ENCODE measurements at places on chromosomes 7 and 10.
A peak's percentile ranks its signal among the peaks of the same experiment; 100 is the strongest.

GRCh38 chr7:47942132-47942531 lies 6.1 kb downstream of the PKD1L1 start:
- DNase-seq: no peak

GRCh38 chr10:88291289-88292184 lies 291.6 kb downstream of the RNLS start:
- no peak for DNase-seq

DNA sequence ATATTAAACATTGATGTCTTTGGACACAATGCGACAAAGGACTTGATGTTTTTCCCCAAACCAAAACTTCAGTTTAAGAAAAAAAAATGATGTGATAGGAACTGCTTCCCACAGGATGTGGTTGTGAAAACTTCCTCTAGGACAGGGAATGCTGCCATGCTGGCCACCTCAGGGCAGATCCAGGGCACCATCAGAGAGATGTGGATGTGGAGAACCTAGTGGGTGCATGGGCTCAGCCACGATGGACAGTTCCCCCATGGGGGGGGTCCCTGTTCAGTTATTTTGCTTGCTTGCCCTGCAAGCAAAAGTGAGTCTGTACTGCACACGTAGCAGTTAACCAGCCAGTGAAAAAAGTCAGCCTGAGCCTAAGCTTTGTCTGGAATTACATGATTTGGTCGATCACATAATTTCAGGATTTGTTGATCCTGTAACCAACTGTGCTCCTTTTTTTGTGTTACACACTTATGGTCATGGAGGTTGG lies 36.3 kb downstream of the LAMB4 start:
- no peak for DNase-seq

DNA sequence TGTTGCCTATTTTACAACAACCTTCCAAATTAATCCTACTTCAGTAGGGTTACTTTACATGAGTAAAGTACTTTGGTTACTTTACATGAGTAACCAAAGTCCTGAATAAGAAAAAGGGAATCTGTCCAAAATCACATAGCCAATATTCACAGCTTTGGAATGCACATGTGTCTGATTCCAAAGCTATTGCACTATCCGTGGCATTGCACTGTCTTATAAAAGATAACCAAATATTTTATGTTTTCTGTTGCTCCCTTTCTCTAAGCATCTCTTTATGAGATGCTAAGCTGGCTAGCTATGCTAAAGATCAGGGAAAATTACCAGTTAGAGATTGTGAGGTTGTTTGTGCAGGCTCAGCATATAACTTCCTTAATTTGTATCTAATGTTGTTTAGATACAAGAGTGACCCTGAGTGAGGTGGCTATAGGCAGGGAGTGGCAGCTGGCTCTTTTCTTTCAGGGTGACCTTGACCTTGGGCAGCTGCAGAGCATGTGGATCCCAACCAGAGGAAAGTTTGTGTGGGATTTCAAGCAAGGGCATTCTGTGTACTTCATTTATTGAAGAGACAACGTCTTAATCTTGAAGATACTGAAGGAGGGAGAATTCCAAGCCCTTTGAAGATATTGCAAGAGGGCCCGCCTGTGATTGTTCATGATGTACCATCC lies 366.1 kb upstream of the ANKRD30A start:
- DNase-seq: peak; percentile 88

DNA sequence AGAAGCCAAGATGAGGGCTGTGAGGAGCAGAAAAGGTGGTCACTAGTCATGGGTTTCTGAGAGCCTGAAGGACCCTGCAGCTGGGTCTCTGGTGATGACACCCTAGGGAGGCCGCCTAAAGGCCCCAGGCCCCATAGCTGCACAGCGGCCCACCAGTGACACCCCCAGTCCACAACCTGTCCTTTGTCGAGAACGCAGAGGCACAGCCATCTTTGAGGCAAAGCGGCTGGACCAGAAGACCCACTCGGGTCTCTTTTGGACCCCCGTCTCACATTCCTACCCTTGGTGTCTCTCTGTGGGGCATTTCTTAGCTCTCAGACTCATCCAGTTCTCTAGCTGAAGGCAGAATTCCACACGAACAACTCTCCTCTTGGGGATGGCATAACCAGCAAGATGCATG lies 18.8 kb downstream of the JCAD start:
- DNase-seq: no peak

GRCh38 chr7:20998309-20998708 lies 211.6 kb upstream of the SP8 start:
- no peak for DNase-seq

GRCh38 chr7:7969306-7970236 lies 975 bp downstream of the GLCCI1 start:
- peak; percentile 55 for DNase-seq

DNA sequence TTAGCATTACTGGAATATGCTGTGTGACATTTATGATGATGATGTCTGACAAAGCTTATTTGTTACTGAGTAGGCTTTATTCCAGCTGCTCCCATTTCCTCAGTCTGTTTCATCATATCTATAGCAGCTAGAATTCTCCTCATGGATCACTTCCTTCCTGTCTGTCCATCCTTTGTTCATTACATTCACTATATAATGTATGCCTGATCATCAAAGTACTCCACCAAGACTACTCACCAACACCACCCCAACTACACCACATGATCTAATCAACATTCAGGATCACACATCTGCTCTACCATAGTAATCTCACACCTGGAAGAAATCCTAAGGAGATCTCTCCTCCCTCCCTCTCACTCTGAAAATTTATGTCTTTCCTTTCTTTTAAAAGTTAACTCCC lies 61.3 kb downstream of the APBB1IP start:
- DNase-seq: no peak

DNA sequence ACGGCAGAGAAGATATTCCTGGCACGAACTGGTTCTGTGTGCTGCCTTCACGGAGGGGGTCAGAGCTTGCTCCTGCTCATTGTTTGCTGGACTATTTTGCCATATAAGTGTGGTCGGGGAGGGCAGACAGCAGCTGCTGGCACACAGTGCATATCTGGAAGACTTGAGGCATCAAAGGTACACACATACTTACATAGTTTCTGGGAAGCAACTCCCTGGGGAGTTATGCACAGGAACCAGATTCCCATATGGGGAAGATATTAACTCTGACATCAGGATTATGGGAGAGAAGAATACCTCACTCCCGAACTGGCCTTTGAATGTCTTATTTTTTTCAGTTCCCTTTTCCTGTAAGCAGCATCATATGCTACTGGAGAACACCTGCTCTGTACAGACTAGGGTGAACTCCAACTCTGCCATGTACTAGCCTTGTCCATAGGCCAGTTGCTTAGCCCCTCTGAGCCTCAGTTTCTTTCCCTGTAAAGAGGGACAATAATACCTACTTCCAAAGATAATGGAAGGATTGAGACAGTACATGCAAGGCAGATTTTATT lies 41.5 kb downstream of the LGI1 start:
- no peak for DNase-seq

DNA sequence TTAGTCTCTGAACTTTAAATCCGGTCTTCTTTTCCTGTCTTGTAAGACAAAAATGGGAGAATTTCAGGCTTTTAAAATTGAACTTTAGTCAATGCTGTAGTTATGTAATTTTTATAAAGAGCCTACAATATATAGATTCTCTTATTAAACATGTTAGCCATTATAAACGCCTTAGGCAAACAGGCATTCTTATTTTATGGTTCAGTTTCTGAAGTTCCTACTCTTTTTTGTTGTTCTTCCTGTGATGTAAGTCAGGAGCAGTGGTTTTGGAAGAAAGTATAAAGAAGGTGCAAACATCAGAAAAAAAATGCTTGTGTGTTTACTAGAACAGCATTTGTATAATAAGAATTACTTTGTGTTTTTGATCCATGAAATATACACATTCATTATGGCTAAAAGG lies 41.6 kb downstream of the BICC1 start:
- peak; percentile 42 for DNase-seq

- DNase-seq: no peak
Measured at GRCh38 chr7:66869660-66870450, 51.2 kb upstream of the TMEM248 start.

GRCh38 chr7:158343936-158344455 lies 243.6 kb downstream of the PTPRN2 start:
- DNase-seq: no peak

GRCh38 chr10:123558651-123559050 lies 107.5 kb upstream of the GPR26 start:
- DNase-seq: no peak

GRCh38 chr7:87363342-87363741 lies 17.9 kb downstream of the CROT start:
- DNase-seq: no peak

GRCh38 chr7:80941208-80941758 lies 22.4 kb upstream of the SEMA3C start:
- DNase-seq: peak; percentile 90

- DNase-seq: no peak
Measured at GRCh38 chr10:103778358-103779139, 76.8 kb downstream of the SH3PXD2A start.

- no peak for DNase-seq
Measured at GRCh38 chr10:7157091-7157490, 253.7 kb downstream of the SFMBT2 start.

DNA sequence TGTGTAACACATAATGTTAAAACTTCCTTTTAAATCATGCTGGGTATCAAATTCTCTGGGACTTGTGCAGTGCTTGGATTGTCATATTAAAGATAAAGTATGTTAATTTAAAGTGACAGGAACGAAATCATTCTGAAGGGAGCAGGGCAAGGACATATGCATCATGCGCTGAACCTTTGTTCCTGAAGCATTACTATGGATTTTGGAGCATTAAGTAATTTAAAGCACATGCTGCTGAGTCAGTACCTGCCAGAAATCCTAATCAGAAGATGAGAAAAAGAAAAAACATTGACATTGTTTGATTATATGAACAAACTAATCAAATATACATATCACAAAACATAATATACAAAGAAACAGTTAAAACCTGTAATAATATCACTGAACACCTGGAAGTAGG lies 101.4 kb downstream of the MICU1 start:
- peak; percentile 52 for DNase-seq

DNA sequence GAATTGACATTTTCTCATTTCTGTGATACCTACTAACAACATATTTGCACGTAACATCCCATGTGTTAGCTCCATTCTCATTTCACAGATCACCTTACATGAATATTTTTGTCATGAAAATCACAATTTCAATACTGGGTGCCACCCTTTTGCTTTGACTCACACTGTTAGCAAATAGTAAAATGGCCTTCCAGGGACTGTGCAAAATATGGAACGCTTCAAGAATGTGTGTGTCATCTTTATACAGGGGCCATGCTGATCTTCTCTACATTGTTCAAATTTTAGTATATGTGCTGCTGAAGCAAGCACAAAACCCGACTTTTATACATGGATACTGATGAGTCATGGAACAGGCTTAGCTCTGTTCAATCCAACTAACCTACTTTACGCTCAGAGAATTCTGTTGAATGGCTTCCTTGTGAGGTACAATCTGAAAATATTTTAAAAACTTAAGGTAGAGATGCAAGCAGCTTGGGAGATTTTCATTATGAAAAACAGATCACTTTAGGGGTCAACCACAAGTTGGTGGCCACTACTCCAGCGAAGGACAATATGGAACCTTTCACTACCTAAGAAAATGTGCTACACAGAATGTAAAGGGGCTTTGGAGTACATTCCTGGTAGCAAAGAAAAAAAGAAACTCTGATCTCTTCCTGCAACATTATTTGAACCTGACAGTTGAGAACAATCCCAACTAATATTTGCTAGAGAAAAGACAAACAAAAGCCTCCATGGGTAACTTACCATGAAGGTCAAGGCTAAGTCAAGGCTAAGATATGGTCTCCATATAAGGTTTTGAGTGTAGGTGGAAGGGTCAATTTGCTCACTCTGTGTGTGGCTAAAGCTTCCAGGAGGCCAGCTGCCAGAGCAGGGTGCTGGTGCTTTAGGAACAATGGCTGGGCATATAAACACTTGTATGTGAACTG lies 11.9 kb downstream of the ANKRD26 start:
- DNase-seq: no peak

- peak; percentile 97 for DNase-seq
Measured at GRCh38 chr7:76291351-76292212, 10.9 kb upstream of the HSPB1 start.

GRCh38 chr10:27714349-27714748 lies 31.3 kb downstream of the MKX start:
- peak; percentile 52 for DNase-seq

DNA sequence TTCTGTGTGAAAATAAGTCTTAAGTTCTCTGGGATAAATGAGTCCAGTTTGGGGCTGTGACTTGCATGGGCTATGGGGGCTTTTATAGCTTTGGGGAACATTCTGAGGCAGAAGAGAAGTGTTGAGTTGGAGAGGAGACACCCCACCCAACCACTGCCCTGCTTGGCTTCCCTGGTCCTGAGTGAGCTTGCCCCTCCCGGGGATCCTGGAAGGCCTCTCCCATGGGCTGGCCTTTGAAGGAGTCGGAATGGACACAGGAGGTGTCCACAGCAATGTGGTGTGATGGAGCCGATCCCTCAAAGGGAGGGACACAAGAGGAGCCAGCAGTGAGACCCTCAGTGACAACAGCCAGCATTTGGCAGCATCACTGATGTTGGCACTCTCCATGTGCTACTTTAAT lies 89.8 kb downstream of the GLRX3 start:
- DNase-seq: no peak

DNA sequence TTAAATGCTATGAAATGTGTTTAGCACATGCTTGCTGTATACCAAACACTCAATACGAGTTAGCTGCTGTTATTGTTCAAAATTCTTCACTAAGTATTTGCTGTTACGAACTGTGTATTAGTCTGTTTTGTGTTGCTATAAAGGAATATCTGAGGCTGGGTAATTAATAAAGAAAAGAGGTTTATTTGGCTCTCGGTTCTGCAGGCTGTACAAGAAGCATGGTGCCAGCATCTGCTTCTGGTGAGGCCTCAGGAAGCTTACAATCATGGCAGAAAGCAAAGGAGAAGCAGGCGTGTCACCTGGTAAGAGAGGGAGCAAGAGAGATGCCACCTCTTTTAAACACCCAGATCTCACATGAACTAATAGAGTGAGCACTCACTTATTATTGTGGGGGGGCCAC lies 1.6 kb downstream of the UBE2D4 start:
- no peak for DNase-seq

DNA sequence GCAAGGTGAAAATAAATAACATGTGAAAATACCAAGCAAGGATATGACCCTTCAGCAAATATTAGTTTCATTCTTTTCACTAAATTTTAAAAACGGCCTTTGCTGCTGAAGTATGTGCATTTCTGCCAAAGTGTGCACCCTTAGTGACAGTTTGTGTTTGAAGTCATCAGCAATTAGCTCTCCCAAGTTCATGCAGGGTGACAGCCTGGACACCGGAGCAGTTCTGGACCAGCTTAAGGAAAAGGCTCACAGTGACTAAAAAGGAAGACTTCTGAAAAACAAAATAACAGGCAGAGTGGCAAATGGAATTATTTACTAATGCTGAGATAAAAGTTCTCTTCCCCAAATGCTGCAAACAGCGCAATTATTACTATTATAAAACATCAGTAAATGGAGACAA lies 69.3 kb upstream of the NEBL start:
- DNase-seq: no peak

DNA sequence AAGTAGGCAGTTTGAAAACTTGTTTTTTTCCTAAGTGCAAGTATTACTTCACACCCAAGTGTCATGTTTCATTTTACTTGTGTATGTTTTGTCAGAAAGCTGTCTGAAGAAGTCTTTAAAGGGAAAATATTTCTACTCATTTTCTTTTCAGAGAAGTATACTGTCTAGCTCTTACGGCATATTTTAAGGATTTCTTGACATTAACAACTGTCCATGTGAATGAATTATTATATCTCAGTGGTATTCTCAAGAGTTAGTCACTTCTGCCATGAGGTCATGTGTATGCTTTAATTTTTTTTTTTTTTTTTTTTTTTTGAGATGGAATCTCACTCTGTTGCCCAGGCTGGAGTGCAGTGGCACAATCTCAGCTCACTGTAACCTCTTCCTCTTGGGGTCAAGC lies 229.5 kb downstream of the BICC1 start:
- peak; percentile 25 for DNase-seq

Data from adipocyte (in vitro differentiated cells).